HCT116 (cell line): ENCODE measurements at places on chromosomes 1 and 21. TPM values are rescaled to one million over a fixed set of nuclear protein-coding genes. Genes with fewer than 3 reads are reported as not detected.

The PDC gene
- total RNA-seq: not detected

The LCE3D gene
- not detected for total RNA-seq

The UBXN10 gene
- total RNA-seq: not detected

The SLC1A7 gene
- total RNA-seq: not detected

The ZYG11A gene
- 0.05 TPM for total RNA-seq

The FGR gene
- total RNA-seq: not detected

DNA sequence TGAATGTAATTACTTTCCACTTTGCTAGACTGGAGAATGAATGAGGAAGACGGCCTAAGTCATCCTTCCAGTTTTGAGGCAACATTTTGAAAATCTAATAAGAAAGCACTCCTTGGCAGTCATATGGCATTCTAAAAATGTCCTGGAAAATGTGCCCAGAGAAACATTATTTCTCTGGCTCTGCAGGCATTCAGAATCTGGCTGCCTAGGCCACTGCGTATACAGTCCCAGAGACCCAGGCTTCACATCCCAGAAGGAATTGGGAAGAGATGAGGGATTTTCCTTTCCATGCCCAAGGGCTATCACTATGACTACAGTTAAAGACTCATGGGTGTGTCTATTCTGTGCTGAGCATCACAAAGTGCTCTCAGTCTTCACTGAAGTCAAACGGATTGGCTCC, 92.9 kb downstream of the BEND5 start:
- peaks cover 3% of the 10 kb centered on the region; the same call in 1 of the 2 replicates for H3K27me3 ChIP-seq
- no peak overlapping the region for H3K4me3 ChIP-seq
- DNase-seq: no peak
- H3K27ac ChIP-seq: no peak overlapping the region

- no peak for DNase-seq
- no peaks in the 10 kb centered on the region for H3K27me3 ChIP-seq
Observed at GRCh38 chr21:18252256-18252655, 7.6 kb downstream of the CHODL start.

- H3K27ac ChIP-seq: no peak overlapping the region
- DNase-seq: no peak
- no peaks in the 10 kb centered on the region for H3K36me3 ChIP-seq
- H3K4me1 ChIP-seq: no peaks in the 10 kb centered on the region
- no peak overlapping the region for H3K4me3 ChIP-seq
Observed at GRCh38 chr1:217089361-217090014, 366.3 kb upstream of the ESRRG start.

DNA sequence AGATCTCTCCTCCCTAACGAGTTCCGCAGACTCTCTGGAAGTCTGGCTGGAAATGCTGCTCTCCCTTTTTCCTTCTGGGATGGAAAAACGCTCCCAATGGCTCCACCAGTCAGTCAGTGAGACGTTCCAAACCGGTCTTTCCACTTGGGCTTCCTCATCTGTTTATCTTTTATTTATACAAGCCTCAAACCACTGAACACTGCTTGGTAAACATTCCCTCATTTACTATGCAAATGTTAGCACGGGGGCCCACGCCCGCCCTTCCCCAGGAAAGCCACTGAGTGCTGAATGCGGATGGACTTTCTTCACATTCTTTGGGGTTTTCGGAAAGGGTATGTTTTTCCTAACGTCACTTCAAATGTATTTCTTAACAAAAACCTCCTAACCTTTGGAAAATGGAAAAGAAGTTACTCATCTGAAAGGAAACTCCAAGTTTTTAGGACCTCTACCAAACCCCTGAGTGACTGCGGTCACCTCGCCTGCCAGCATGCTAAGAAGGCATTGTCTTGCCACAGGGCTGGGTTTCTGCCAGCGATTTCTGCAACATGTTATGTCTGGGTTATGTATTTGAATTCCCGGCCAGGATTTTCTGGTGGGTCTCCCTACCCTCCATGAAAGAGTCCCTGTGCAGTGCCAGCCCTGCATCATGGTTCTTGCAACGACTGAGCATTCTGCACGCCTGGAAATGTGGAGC, 14.0 kb upstream of the UMODL1 start:
- no peaks in the 10 kb centered on the region; the same call in 1 of the 2 replicates for H3K4me1 ChIP-seq
- no peak overlapping the region for H3K27ac ChIP-seq
- no peak overlapping the region for H3K4me3 ChIP-seq
- no peak for DNase-seq
- H3K27me3 ChIP-seq: no peaks in the 10 kb centered on the region; the same call in 1 of the 2 replicates

DNA sequence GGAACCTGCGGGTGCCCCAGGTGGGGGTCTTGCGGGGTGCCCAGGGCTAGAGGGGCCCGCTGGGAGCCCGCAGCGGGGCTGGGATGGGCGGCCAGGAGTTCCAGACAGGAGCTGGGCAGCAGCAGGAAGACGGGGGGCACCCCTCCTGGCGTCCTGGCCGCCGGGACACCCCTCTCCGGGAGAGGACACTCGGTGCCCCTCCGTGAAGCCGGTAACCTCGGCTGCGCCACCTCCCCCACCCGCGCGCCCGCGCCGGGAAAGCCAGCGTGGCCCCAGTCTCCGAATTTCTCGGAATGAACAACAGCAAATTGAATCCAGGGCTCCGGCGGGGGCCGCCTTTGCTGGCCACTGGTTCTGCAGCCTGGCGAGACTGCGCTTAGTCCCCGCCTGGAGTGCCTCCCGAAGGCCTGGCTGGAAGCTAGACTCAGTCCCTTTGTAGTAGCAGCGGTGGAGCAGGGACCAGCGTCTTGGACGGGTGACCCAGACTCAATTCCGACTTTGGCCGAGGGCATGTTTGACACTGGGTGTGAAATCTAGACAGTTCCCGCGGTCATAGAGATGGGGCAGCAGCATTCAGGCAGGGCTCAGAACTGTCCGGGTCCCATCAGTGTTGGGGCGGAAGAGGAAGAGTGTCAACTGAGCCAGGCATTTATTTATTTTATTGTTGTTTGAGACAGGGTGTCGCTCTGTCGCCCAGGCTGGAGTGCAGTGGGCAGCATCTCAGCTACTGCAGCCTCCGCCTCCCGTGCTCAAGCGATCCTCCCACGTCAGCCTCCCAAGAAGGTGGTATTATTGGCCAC, 773 bp downstream of the IFNGR2 start:
- H3K27me3 ChIP-seq: no peaks in the 10 kb centered on the region
- H3K4me1 ChIP-seq: peaks cover 44% of the 10 kb centered on the region
- H3K4me3 ChIP-seq: peak overlapping the region; percentile 87
- no peaks in the 10 kb centered on the region for H3K36me3 ChIP-seq

DNA sequence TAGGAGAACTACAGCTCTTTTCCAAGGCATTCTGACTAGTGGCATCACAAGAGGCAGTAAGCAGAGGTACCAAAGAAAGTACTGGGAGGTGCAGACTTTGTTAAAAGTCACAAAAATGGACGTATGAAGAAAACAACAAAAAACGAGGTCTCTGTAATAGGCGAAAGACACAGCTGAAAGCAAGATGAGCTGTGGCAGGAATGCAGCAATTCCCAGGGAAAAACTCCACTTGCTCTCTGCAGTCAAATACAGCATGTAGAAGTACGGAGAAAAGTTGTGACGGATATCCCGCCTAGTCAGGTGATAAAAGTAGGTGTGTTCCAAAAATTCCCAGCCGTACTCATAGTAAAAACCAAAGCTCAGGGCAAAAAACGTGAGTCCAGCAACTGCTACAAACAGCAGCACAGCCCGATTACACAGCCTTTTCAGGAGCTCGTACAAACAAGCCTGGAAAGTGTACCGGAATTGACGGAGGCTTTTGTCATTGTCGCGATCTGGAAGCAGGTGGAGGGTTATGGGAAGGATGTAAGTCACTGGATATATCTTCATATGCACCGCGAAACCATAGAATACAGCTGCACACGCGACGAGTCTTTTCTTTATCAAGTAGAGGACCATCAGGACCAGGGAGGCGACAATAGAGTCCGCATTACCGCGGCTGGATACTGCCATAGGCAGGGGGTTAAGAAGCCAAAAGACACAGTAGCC, 979 bp downstream of the PIGM start:
- no peak for DNase-seq
- H3K36me3 ChIP-seq: no peaks in the 10 kb centered on the region
- peaks cover 18% of the 10 kb centered on the region for H3K4me1 ChIP-seq
- H3K27me3 ChIP-seq: no peaks in the 10 kb centered on the region
- peak overlapping the region; percentile 81 for H3K4me3 ChIP-seq

DNA sequence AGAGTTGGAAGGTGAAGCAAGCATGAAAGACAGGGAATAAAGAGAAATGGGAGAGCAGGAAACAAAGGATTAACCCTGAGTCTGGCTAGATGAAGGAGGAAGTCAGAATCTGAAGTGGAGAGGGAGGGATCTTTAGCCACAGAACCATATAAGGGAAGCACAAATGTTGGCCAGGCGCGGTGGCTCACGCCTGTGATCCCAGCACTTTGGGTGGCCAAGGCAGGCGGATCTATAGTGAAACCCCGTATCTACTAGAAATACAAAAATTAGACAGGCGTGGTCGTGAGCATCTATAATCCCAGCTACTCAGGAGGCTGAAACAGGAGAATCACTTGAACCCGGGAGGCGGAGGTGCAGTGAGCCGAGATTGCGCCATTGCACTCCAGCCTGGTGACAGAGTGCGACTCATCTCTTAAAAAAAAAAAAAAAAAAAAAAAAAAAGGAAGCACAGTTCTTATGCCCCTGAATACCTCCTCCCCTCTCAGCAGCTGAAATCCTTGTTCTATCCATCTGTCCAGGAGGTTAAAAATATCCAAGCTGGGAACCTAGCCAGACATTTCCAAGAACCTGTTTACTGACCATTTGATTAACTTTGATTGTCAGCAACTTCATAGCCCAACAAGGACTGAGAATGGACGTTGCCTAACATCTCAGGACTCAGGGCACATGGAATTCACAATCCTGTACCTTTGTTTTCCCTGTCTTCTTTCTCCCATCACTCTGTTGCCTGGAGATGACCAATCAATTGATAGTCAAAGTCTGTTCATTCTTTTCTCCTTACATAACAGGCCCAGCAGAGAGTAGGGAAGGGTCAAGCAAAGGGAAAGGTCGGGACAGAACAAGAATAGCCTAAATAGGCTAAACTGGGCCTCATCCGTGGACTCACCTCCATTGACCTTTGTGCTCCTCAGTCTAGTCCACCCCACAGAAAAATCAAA, 10.6 kb downstream of the TXNIP start:
- H3K4me3 ChIP-seq: no peak overlapping the region
- peak overlapping the region; percentile 20 for H3K27ac ChIP-seq
- no peaks in the 10 kb centered on the region for H3K27me3 ChIP-seq
- DNase-seq: peak; percentile 33
- H3K4me1 ChIP-seq: peaks cover 37% of the 10 kb centered on the region

DNA sequence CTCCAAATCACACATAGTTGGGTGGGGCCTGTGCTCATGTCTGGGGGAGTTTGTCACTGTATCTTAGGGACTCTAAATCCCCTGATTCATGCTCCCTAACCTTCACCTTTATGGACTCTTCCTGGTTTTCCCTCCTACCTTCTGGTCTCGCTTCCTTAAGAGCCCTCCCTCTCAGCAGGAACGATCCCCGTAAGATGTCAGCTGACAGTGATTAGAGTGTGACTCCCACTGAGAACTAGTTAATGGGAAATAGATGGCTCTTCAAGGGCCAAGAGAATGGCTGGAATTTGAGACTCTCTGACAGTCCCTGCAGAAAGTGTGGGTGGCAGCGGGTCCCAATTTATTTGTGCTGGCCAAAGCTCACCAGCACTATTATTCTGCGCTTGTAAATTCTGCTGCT, 22.0 kb downstream of the LYPD8 start:
- H3K4me3 ChIP-seq: no peak overlapping the region
- H3K4me1 ChIP-seq: no peaks in the 10 kb centered on the region
- H3K27me3 ChIP-seq: no peaks in the 10 kb centered on the region
- no peak overlapping the region for H3K27ac ChIP-seq

DNA sequence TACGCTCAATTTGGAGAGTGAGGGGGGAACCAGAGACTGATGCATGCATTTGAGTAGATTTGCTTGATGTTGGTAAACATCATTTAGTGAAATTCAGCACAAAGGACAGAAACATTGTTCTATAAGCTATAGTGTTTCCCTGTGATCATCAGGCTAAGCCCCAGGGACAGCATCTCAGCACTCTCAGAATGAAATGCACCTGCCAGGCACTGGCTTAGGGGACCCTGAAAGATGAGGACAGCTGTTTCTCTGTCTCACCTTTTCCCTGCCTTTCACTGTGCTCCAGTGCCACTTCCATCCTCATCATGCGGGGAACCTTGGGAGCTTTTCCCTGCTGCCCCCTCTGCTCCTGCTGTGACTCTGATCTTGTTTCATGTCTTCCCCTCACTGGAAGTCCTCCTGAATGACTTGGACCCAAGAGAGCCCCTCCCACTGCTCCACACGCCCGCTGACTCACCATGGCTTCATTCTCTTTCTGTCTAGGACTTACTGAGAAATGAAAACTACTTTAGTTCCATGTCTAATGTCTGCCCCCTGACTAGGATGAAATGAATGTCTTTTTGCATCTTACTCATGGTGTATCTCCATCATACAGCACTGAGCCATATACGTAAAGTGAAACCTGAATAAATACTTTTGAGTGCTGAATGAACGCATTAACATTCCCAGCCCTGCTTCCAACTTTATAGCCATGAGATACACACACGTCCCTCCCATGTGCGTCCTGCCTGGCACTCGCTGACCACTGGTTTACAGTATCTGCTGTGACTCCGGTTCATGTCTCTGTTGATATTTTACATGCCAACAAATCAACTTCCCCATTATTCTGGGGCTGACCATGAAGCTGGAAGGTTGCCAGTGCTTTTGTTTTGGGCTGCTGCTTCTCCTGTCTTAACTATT, 182.0 kb downstream of the PCP4 start:
- no peak overlapping the region for H3K27ac ChIP-seq
- no peak overlapping the region for H3K4me3 ChIP-seq
- no peak for DNase-seq
- no peaks in the 10 kb centered on the region for H3K27me3 ChIP-seq
- H3K4me1 ChIP-seq: no peaks in the 10 kb centered on the region

- no peaks in the 10 kb centered on the region for H3K4me1 ChIP-seq
- H3K27me3 ChIP-seq: no peaks in the 10 kb centered on the region
- no peak overlapping the region for H3K4me3 ChIP-seq
- DNase-seq: no peak
- no peak overlapping the region for H3K27ac ChIP-seq
Observed at GRCh38 chr1:201422436-201423030, 1.0 kb upstream of the TNNI1 start.

- no peak overlapping the region for H3K27ac ChIP-seq
- no peaks in the 10 kb centered on the region for H3K36me3 ChIP-seq
- no peaks in the 10 kb centered on the region for H3K27me3 ChIP-seq
- peaks cover 32% of the 10 kb centered on the region for H3K4me1 ChIP-seq
- H3K4me3 ChIP-seq: no peak overlapping the region
Observed at GRCh38 chr1:167158111-167158812, 62.4 kb upstream of the POU2F1 start.

DNA sequence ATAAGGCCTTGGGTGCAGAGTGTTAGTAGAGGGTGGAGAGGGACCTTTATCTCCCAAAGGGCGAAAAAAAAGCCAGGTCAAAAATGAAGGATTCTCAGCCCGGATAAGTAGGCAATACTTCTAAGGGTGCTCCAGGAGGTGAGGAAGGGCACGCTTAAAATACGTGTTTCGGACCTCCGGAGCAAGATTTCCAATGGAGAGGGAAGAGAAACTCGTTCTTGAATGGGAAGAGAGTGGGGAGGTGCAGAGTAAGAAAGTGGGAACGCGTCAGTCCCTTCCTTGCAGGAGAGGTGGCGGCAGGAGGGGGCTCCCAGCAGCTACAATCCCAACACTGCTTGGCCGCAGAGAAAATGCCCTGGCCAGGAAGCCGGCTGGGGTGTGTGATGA, 581 bp downstream of the EFCAB14 start:
- no peak for DNase-seq
- H3K4me3 ChIP-seq: peak overlapping the region; percentile 90
- H3K27me3 ChIP-seq: no peaks in the 10 kb centered on the region
